Testis (tissue), 5 donors: ENCODE measurements at places on chromosomes 5 and 9. TPM values are rescaled to one million over a fixed set of nuclear protein-coding genes. Genes with fewer than 3 reads are reported as not detected.

The SPOCK1 gene
- 63.8 TPM for total RNA-seq

The APBA1 gene
- total RNA-seq = 7.7 TPM

The SOX30 gene
- 47.7 TPM for total RNA-seq

- no peak for DNase-seq
These were observed 50.3 kb downstream of the MEGF9 start for GRCh38 chr9:120663950-120664349.

- no peak for DNase-seq
These were observed 32.8 kb upstream of the ZSWIM6 start for GRCh38 chr5:61299261-61299681.

GRCh38 chr5:173326501-173326960 lies 1.7 kb downstream of the STC2 start:
- DNase-seq = no peak

GRCh38 chr5:14773588-14773987 lies 98.0 kb downstream of the ANKH start:
- DNase-seq = no peak

DNA sequence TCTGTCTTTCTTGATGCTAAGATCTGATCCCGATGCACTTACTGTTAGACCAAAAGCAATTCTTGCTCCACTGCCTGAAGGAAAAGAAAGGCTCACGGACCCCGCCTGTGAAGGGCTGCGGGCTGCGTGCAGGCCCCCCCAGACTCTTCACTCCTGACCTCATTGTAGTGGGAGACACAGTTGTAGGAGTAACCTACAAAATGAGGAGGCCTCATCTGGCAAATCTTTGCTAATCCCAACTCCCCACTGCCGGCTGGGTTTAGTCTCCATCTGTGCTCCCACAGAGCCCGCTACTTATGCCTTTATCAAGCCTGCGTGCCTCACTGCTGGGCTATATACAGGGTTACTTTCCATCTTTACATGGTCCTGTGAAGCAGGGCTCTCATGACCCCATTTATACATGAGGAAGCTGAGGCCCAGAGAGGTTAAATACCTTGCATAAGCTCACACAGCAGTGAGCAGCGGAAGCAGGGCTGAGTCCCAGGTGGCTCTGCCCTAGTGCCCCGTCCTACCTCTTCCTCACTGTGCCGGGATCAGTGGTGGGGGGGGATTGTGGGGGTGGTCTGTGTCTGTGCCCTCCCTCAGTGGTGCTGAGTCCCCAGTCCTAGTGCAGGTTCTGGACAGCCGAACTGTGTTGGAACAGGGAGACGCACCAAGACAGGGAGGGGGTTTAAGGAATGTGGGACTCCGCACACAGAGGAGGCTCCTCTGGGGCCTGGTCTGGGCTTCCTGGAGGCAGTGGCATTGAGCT lies 43.9 kb upstream of the RNF130 start:
- no peak for DNase-seq

- no peak for DNase-seq
These were observed 15.2 kb upstream of the TGFBI start for GRCh38 chr5:136013559-136013958.

DNA sequence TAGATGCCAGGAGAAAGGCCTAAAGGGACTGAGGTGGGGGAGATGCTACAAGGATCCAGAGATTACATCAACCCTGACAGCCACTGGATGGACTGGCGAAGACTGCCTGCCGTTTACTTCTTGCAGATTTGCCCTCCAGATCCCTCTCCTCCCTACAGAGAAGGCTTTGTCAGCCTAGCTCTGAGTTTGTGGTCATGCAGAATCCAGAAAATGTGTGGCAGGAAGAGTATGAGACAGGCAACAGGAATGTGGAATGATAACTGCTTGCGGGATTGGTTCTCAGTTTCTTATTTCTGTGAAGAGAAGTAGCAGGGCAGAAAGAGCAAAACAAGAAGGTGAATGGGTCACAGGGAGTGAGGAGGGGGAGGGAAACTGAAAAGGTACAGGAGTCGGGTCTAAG lies 129.6 kb downstream of the TLE1 start:
- no peak for DNase-seq

GRCh38 chr9:107208121-107208520 lies 75.0 kb upstream of the RAD23B start:
- no peak for DNase-seq

- peak; percentile 21 for DNase-seq
These were observed 877 bp upstream of the SCGB3A1 start for GRCh38 chr5:180592176-180592575.

- no peak for DNase-seq
These were observed 149.4 kb upstream of the TARS1 start for GRCh38 chr5:33291216-33292000.

DNA sequence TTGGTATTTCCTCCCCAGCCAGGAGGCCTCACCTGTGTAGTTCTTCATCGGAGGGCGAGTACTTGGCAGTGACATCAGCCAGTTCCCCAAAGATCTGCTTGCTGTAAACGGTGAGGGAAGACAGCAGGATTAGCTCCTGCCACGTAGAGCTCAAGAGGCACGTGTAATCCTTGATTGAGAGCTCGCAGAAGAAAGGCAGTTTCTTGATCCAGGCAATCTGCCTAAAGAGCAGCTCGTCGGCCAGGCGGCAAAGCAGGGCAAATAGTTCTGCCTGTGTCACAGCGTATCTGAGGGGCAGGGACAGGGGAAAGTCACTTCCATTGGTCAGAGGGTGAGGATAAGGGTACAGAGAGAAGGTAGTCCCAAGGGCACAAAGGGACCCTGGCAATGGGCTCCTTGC lies 28.6 kb upstream of the NR5A1 start:
- DNase-seq = no peak

DNA sequence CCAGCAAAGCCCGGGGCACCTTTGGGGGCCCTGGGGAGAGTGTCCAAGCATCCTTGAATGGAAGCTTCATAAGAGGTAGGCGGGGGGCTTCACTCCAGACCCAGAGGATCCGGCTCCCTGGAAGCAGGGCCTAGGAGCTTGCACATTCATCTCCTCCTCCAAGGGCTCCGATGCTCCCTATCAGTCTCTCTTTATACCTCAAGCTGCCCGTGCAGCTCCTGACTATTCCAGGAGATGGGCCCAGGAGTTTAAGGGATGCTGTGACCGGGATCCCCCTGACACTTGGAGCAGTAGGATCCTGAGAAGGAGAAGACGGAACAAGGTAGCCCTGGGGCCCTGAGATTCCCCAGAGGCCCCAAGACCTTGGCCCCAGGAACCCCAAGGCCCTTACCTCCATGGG lies 25.9 kb downstream of the CSF1R start:
- no peak for DNase-seq

DNA sequence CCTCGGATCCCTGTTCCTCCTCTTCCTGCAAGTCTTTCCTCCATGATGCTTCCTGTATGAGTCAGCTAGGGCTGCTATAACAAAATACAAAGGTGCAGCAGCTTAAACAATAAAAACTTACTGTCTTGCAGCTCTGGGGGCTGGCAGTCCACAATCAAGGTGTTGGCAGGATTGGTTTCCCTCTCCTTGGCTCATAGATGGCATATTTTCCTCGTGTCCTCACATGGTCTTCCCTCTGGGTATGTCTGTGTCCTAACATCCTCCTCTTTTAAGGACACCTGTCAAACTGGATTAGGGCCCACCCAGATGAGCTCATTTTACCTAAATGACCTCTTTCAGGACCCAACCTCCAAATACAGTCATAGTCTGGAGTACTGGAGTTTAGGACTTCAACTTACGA lies 117.5 kb downstream of the MED10 start:
- no peak for DNase-seq

- peak; percentile 63 for DNase-seq
These were observed 7.3 kb downstream of the IRX1 start for GRCh38 chr5:3602785-3603502.

DNA sequence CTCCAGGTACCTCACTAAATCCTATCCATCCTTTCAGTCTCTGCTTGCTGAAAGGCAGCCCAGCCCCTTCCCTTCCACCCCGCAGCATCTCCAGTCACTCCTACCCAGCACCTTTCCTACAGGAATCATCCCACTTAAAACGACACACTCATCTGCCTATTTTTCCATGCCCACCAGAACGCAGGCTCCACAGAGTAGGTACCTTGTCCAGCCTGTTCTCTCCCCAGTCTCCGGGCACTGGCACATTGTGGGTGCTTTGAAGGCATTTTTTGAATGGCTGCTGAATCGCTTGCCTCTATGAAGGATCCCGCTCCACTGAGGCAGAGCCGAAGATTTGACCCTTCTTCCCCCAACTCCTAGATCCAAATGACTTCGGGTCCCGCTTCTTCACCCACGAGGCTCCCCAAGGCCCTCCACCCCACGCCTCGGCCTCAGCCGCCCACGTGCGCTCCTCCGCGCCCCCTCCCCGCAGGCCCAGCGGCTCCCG lies 15.6 kb downstream of the LHX6 start:
- DNase-seq = no peak

DNA sequence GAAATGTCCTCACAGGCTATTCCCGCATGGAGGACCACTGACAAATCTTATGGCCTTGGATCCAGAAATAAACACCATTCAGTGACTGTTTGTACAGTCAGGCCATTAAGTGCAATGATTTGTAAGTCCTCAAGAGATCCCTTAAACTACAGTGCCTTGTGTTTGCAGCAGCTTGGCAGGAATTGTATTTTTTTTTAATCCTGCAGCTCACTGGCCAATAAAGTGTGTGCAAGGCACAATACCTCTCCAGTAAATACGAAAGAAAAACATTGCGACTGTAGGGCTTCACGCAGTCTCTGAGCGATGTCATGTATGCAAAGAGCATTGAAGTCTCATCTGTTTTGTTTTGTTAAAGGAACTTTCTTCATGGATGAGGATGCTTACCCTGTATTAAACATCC lies 74.2 kb upstream of the TUSC1 start:
- DNase-seq = no peak

- DNase-seq = no peak
These were observed 56.1 kb upstream of the PIP5K1B start for GRCh38 chr9:68648971-68649370.

GRCh38 chr5:53364061-53364460 lies 116.4 kb upstream of the FST start:
- DNase-seq = no peak
